ENCODE measurements at places on chromosomes 11 and 22.

- no peak for DNase-seq
These were observed 10.1 kb upstream of the ACR start for GRCh38 chr22:50727678-50728522.

DNA sequence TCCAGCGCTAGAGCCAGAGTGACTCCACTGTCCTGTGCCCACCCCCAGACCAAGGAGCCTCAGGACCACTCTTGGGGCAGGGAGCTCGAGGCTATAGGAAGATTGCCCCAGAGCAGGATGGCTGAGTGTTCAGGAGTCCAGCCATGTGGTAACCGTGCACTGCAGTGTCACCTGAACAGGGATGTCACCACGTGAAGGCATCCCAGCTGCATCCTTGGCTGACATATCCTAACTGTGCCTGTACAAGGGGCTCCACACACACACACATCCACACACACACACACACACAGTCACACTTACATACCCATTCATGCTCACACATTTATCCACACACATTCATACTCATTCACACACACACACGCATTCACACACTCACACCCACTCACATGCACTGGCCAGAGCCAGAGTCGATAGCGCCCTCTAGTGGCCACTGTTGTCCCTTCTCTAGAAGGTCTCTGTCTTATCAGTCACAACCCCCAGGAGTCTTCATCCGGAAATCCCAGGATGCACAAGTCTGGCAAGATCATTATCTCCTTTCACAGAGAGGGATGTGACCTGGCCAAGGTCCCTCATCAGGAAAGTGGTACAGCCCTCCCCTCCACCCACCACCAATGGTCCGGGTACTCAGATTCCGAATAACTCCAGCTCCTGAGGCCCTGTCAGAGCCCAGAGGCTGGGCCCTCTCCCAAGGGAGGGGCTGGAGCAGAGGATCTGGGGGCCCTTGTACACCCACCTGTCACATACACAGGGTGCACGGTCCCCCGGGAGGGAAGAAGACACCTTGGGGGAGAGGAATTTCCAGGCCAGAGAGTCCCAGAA is 55.1 kb downstream of the IGLL5 start:
- DNase-seq = peak; percentile 87

- DNase-seq = no peak
These were observed 3.3 kb downstream of the POU2F3 start for GRCh38 chr11:120243221-120243620.

- DNase-seq = no peak
These were observed 627 bp upstream of the APOA5 start for GRCh38 chr11:116792144-116792868.

DNA sequence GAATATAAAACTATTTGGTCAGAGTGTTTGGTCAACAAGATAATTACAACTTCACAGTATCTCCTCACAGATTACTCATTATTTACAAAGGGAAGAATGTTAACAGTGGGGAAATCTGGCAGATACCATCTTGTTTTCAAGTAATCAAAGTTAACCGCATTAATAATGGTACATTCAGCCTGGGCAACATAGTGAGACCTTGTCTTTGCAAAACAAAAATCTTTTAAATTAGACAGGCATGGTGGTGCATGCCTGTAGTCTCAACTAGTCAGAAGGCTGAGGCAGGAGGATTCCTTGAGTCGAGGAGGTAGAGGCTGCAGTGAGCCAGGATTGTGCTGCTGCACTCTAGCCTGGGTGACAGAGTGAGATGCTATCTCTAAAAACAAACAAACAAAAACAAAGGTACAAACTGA is 78.5 kb downstream of the ACER3 start:
- no peak for DNase-seq

DNA sequence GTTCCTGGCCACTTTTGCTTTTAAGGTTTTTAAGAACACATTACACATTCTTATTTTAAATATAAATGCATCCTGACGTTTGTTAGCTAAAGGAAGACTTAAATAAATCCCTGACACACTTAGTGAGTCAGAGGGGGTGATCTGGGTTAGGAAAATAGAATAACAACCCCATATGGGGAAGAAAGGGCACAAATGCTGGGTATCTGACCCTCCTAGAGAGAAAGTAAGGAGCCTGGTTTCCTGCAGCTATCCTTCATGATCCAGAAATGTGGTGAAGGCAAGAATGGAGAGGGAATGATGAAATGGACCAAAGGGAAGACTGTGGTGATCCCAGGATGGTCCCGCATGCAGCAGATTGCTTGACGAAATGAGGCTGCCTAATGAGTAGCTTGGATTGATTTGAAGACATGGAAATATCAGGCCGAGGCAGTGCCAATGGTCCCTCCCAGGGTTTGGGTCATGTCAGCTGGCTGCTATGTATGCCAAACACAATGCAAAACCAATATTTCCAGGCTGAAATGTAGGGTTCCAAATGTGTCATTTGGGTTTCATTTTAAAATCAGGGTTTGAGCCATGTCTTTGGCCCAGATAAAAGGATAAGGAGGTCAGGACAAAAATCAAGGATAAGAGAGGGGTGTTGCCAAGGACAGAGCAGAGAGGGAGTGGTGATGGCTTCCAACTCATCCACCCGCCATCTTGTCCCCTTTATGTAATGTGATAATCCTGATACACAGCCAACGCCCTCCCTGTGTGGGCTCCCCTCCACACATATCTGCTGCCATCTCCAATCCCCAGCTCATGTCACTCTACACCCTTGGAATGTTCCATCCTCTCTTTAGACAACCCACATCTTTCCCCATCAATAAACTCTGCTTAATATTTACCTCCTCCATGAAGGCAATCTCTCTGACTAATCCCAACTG is 135.1 kb upstream of the PITPNB start:
- DNase-seq = no peak

- no peak for DNase-seq
These were observed 200.4 kb downstream of the SNX19 start for GRCh38 chr11:130715877-130716220.
